Stimulated activated CD8-positive, alpha-beta memory T cell treated with anti-CD3 and anti-CD28 coated beads, Interleukin-2, amount 100 ng/mL, for 48 hours (primary cell): ENCODE measurements at places on chromosomes 12 and 14.

DNA sequence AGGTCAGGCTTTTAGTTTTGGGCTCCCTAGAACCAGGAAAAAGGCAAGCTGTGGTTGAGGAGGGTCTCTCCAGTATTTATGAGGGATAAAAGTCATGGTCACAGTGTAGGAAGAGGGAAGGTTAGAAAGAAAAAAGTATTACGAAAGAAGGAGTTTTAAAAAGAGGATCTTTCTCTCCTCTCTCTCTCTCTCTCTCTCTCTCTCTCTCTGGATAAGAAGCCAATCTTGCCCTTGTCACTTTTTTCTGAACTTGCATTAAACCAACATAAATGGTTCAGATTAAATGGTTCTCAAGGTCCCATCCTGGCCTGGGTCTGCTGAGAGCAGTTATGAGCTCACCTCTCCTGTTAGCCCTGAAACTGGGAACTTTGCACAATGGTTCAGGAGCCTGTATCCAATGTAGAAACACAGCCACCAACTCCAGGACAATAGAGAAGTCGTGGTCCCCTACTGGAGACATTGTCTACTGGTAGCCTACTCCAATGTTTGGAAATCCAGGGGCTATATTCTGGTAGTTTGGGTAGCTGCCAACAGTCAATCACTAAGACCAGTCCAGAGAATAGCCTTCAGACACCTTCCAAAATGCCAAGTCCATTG, 131.9 kb downstream of the DAD1 start:
- no peak for DNase-seq

DNA sequence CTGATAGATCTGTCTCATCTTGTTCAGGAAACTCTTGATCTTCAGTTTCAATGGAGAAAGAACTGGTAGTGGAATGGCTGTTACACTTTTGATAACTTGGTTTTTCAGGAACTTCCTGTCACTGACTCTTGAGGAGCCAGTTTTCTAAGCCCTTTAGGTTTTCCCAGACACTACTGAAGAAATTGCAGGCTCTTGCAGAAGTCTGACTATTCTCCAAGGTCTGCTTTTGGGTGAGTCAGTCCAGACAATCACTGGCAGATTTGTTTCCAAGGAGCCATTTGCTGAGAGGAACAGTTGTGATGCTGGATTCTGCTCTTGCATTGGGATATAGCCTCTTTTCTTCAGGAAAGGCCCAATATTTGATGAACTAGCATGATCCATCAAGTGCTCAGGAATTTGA, 468.0 kb downstream of the FUT8 start:
- DNase-seq, result no peak

GRCh38 chr12:131735476-131736445, 24.9 kb downstream of the SFSWAP start:
- no peak for DNase-seq

DNA sequence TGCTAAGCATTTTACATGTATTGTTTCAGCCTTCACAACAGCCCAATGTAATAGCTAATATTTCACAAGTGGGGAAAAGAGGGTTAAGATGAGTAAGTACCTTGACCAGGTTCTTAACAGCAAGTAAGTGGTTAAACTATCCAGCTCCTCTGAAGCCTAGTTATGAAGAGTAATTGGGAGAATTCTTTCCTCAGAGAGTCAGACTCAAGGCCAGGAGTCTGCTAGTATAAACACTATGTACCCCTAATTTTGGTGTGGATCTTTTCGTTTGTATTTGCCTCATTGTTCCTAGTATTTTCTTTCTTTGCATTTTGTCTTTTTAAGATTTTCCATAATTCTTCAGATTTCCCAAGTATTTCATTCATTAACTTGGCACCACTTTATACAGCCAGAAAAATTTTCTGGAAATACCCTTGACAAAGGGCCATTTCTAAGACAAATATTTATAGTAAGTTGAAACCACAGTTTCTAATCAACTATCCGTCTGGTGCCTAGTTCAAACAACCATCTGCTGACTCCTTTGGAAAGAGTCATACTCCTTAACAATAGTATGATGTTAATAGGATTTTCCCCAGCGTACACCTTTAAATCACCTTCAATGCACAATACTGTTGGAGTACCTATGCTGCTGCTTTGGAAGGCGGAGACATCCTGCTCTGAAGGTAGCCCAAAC, 81.2 kb downstream of the SCAF11 start:
- no peak for DNase-seq

GRCh38 chr12:64999148-64999425, 122.0 kb downstream of the WIF1 start:
- DNase-seq, result no peak

DNA sequence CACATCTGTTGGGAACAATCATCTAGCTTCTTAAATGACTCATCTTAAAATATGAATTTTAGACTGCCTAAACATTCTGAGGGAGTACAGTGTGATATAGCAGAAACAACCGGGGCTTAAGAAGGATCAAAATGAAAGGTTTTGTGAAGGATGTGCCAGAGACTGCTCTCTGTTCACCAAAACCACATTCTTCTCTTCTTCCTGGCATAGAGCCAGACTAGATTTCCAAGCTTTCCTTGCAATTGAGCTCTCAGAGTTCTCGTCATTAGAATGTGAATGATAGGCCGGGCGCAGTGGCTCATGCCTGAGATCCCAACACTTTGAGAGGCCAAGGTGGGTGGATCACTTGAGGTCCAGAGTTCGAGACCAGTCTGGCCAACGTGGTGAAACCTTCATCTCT, 94.5 kb downstream of the LRRIQ1 start:
- no peak for DNase-seq

DNA sequence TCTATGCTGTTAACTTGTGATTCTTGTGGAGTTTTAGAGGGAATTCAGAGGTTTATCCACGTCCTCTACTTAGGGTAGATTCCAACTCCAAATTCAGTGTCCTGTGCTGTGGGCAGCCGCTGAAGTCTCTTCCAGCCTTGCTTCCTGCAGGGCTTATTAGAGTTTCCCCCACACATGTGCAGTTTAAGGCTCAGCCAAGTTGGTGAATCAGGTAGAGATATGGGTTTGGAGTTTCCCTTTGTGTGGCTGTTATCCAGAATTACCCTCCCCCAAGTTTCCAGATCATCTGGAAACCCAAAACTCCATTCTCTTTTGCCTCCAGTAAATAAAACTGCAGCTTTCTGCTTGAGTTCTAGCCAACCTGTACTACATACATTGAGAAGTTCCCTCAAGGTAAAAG, 853.7 kb downstream of the GALC start:
- no peak for DNase-seq

- DNase-seq, result peak; percentile 46
Measured at GRCh38 chr14:24071144-24071697, at the start of gene CPNE6. CPNE6 (plus strand) TSS chr14:24071562; CDS start chr14:24072937, 1,375 bp downstream.
